Kidney epithelial cell (primary cell): ENCODE measurements at places on chromosomes 4 and X. TPM values are rescaled to one million over a fixed set of nuclear protein-coding genes. Genes with fewer than 3 reads are reported as not detected.

Gene GAGE12F
- total RNA-seq: not detected in 2 replicates

DNA sequence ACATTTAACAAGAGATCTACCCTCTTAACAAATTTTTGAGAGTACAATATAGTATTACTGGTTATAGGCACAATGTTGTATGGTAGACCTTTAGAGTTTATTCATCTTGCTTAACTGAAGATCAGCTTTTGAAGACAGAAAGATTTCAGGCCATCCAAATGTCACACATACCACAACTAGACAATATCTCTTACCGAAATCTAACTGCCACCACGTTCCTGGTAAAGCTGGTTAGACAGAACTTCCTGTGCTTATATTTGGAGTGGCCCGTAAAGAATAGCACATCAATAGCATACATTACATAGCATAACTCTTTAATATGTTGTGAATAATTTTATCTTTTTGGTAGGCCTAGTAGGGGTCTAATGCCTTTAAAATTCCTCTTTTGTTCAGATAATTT, 29.8 kb upstream of the ARHGEF6 start:
- DNase-seq: no peak

GRCh38 chr4:99690990-99691389, 33.4 kb upstream of the C4orf54 start:
- no peak for DNase-seq

GRCh38 chr4:168666531-168666930, 169.7 kb downstream of the PALLD start:
- DNase-seq: no peak

Gene RXFP1
- not detected in 2 replicates for total RNA-seq

- DNase-seq: no peak
These were observed 23.5 kb downstream of the NDP start for GRCh38 chrX:43949669-43950068.

Gene FAM156A
- total RNA-seq: 3.9 and 7.2 TPM in 2 replicates

Gene IL1RAPL1
- total RNA-seq: 0.07 TPM in 1 of 2 replicates, not detected in the other
